Hypothalamus (tissue), 51 donors: ENCODE measurements at places on chromosomes 2 and 18.

DNA sequence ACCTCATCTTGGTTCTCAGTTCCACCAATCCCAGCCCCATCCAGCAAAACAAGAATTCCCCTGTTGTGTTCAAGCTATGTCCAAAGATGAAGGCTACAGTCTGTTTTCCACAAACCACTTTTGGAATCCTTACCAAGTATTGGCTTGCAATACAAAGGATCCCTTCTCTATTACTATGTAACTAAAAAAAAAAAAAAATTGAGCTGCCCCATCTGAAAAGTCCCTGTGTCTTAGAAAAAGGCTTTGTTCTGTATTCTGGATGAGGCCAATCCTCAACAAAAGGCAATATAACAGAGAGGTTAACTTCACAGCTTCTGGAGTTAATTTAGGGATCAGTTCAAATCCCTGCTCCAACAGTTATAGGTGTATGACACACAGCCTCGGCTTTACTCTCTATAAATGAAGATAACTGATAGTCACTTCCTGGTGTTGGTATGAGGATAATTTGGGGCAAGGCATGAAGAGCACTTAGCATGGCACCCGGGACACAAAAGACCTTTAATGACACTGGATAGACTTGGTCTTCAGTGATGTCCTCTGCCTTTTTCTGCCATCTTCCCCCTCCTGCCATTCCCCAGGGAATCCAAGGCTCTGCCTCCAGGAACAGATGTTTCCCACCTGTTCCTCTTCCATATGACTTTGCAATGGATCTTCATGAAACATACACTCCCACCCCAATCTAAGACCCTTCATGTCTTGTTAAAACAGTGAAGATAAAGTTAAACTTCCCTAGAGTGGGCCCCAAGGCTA is 61.2 kb upstream of the ATL2 start:
- DNase-seq = no peak

DNA sequence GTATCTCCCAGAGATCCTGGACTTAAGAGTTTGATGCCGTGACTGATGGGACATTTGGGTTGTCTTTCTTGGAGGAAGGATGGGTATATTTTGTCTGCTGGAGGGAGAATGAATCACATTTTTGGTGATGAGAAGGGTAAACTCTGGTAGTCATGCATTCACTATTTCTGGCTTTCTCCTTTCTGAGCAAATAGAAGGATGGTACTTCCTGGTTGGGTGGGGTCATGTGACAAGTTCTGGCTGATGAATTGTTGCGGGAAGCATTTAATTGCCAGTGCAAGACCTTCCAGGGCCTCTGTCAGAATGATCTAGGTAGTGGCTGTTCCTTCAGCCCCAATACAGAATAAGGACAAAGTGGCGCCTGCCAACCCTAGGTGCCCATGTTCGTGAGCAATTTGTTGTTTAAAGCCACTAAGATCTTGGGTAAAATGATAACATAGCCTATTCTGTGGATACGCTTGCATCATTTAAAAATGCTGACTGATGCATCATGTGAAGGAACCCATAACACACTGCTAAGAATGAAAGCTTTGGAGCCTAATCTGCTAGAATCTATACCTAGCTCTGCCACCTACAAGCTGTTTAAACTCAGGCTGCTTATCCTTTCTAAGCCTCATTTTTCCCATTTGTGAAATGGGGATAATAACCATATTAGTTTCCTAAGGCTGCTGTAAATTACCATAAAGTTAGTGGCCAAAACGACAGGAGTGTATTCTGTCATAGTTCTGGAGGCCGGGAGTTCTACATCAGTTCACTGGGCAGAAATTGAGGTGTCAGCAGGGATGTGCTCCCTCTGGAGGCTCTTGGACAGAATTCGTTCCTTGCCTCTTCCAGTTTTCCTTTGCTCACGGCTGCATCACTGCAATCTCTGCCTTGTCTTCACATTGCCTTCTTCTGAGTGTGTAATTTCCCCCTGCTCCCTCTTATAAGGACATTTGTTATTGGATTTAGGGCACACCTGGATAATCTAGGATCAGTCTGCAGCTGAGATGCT is 281.3 kb downstream of the AGPS start:
- DNase-seq = no peak

DNA sequence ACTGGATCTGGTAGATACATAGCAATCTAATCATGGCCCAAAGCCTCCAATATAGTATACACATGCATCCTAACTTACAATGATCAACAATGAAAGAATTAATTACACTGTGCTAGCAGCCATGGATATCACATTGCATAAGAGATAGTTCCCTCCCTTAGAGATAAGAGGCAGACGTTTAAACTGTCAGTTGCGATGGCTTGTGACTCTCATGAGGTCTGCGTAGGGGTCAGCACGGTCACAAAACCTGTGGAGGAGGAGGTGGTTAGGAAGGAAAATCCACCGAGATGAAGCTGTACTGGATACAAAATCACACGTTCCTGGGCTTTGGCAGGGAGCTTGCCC is 800 bp upstream of the RALB start:
- DNase-seq = peak; percentile 43

- DNase-seq = no peak
Measured at GRCh38 chr2:29105375-29105774, 9.8 kb upstream of the CLIP4 start.

GRCh38 chr18:61676773-61677434 is 215.9 kb downstream of the RNF152 start:
- DNase-seq = no peak

DNA sequence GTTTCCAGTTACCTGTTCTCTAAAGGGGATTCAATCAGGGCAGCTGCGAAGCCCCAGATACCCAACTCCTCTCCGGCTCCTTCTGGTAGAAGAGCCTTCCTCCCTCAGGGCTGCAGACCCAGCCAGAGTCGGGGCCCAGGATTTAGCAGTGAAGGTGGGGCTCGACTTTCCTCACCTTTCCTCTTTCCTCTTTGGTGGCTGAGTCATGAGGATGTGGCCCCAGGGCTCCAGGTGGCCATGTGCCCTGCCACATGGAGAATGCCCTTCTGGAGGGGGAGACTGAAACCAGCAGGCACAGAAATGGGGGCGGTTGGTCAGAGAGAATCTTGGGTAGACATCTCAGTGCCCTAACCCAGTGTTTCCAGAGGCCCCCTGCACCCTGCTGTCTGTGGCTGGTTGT is 402.6 kb downstream of the NBAS start:
- DNase-seq = no peak

GRCh38 chr2:238290091-238290509 is 1.7 kb upstream of the PER2 start:
- DNase-seq = no peak

- no peak for DNase-seq
Measured at GRCh38 chr2:58543442-58543841, 302.3 kb upstream of the FANCL start.

DNA sequence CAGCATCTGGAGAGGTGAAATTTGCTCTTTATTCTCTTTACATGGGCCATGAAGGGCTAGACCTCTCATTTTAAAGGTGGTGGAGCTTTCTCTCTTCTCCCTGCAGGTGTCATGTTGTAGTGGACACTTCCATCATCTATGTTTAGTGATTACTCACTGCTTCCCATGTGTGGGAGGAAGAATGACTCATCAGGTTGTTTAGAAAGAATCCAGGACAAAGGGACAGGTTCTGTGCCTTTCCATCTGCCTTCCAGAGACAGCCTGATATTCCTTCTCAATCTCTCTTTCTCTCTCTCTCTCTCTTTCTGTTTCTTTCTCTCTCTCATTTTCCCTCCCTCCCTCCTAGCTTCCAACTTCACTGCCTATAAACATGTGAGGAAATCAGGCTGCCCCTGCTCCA is 38.7 kb downstream of the SCG2 start:
- DNase-seq = no peak

GRCh38 chr2:98847853-98848252 is 88.2 kb downstream of the CRACDL start:
- DNase-seq = no peak

DNA sequence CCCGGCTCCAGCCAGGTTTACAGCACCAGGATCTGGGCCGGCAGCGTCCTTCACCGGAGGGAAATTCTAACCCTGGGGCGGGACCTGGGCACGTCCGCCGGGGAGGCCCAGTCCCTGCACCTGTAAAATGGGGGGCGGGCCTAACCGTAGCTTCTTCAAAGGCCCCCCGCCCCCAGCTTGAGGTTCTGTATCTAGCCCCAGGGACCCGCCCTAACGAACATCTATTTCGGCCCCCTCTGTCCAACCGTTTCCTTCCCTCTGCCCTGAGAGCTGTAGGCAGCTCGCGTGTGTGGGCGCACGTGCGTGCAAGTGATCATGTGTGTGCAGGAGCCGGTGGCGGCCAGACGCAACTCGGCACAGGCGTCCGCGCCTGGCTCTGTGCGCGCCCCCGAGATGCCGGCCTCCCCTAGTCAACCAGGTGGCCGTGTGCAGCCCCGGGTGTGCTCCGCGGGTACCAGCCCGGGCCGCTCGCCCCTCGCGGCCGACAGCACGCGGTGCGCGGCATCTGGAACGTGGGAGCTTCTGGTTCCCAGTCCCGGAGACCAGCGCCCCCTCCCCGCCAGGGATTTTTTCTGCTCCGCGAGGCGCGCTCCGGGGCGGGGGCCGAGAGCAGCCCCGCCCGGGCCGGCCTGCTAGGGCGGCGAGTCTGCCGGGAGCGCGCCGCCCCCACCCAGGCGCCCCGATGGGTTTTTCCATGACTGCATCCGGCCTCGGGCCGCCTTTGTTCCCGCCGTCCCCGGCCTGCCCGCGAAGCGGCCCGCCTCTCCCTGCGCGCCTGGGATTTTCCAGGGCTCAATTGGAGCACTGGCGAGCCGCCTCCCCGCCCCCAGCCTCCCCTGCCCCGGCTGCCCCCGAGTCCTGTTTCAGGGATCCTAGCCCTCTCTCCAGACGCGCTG is 21.2 kb downstream of the TEX44 start:
- peak; percentile 88 for DNase-seq

GRCh38 chr2:170030040-170030439 is 147.9 kb upstream of the MYO3B start:
- DNase-seq = no peak

DNA sequence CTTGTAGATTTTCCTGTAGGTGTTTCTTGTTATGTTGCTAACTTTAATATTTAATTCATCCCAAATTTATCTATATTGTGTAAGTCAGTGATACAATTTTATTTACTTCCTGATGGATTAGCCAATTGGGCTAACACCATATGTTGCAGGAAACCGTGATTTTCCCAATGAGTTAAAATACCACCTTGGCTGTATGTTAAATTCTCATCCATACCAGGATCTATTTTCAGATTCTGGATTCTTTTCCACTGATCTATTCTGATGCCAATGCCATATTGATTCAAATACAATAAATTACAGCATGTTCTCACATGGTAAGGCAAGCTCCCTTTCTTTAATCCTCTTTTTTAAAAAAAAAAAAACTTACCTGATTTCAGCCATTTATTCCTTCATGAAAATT is 85.8 kb upstream of the DNAJC10 start:
- DNase-seq = no peak

- DNase-seq = no peak
Measured at GRCh38 chr2:1923541-1923940, 179.2 kb upstream of the PXDN start.

- no peak for DNase-seq
Measured at GRCh38 chr18:54961868-54962267, 2.6 kb upstream of the CCDC68 start.

DNA sequence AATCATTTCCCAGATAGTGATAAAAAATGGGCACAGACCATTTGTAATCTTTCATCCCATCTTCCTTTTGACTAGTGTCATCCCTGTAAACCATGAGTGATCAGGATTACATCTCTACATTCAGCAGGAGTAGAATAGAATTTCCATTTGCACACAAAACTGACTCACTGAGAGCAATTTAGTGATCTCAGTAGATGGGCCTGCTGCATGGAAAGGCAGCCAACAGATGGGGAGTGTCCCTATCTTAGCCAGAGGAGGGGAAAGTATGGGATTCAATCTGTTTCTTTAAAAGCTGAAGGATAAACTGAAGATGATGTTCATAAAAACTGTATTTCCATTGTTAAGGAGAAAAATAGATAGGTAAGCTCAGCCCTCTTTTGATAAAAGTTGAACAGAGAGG is 441.7 kb downstream of the ZNF521 start:
- DNase-seq = no peak

DNA sequence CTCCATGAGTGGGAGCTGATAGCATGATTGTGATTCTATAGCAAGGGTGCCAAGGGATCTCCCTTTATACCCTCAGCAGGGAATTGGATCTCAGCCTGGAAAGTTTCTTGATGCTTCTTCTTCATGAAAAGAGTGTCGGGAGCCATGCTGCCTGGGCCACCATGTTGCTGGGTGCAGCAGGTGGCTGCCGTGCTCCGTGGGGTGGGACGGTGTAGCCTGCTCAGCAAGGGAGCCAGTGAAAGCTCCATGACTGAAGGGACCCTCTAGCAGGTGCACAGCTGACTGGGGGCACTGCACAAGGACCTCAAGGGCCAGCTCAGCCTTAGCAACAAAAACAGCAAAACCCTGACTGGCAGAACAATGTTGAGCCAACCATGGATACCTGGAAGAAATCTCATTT is 368.9 kb upstream of the HS6ST1 start:
- no peak for DNase-seq

GRCh38 chr2:163779970-163780597 is 44.3 kb upstream of the FIGN start:
- no peak for DNase-seq

DNA sequence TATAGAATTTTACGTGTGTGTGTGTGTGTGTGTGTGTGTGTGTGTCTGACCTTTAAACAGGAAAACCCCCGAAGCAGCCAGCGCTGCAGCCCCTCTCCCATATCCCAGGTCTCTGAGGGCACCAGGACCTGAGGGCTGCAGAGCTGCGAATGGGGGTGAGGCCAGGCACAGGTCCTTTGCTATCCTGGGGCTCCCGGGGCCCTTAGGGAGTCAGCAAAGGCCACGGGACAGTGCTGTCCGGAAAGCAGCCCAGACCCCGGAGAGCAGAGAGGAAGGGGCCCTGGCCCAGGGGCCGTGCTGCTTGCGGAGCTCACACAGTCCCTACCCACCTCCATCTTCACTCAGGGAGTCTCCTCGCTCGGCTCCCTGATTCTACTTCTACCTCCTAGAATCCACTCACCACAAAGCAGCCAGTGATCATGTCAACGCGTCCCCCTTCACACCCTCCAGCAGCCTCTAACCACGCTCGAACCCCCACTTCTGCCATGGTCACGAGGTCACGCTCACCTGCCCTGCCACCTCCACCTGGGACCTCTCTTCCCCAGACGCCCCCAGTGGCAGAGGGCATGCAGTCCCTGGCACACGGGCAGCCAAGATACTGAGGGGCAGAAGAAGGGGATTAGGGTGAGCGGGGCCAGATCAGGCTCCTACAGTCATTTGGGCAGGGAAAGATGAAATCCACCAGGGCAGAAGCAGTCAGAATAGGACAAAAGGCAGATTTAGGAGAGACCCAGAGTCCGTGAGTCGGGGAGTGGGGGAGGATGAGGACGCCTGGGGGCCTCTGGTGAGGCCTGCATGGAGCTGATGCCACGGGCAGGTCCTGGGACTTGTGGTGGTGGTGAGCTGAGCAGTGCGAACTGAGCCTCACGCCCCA is 86.7 kb downstream of the USP40 start:
- no peak for DNase-seq

- no peak for DNase-seq
Measured at GRCh38 chr2:70247364-70248180, 856 bp downstream of the TIA1 start.

GRCh38 chr2:128685841-128686496 is 367.3 kb upstream of the HS6ST1 start:
- no peak for DNase-seq
